ENCODE measurements at places on chromosomes 6 and 20.

DNA sequence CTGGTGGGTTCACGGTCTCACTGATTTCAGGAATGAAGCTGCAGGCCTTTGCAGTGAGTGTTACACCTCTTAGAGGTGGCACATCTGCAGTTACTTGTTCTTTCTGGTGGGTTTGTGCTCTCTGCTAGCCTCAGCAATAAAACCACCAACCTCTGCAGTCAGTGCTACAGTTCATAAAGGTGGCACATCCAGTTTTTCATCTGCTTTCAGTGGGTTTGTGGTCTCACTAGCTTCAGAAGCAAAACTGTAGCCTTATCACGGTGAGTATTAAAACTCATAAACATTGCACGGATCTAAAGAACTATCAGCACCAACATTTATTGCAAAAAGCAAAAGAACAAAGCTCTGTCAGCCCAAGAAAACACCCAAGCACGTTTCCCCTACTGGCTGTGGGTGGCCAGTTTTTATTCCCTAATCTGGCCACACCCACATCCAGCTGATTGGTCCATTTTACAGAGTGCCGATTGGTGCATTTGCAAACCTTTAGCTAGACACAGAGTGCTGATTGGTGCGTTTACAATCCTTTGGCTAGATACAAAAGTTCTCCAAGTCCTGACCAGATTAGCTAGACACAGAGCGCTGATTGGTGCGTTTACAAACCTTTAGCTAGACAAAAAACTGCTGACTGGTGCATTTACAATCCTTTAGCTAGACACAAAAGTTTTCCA, 3.4 kb upstream of the TMEM14C start:
- DNase-seq = no peak

GRCh38 chr20:11153819-11154218, 480.0 kb upstream of the JAG1 start:
- DNase-seq = no peak

DNA sequence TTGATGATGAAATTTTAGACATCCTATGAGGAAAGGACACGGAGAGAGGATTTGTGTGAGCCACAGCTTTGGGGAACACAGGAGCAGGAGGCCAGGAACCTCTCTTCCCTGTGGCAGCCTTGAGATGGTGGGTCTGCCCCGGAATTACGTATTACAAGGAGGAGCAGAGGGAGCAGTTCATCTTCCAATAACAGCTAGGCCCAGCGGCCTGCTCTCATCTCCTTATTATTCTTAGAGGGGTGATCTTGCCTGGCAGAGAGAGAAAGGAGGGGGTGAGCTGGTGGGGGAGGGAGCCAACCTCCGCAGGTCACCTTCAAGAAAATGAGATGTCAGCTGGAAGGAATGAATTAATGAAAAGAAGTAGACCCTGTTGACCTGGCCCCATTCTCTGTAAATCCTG, 305.8 kb downstream of the LRFN2 start:
- DNase-seq = no peak

- DNase-seq = no peak
Observed at GRCh38 chr6:106849676-106850332, 124.7 kb downstream of the CD24 start.

DNA sequence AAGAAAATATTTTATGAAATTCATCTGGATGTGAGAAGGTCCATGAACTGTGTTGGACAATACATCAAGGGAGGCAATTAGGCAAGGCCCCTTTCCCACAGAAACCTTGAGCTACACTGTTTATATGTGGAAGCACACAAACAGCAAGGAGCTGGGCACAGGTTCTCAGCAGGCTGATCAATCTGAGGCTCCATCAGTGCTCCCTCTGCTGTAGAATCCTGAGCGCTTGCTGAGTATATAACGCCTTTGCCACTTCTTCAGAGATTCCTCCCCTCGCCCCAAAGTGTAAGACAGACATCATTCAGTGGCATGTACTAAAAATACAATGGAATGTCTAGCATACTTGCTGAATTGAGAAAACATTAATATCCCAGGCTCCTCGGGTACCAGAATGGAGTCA, 146.9 kb downstream of the PRKN start:
- no peak for DNase-seq

- no peak for DNase-seq
Observed at GRCh38 chr20:58448958-58449357, 59.9 kb downstream of the VAPB start.

DNA sequence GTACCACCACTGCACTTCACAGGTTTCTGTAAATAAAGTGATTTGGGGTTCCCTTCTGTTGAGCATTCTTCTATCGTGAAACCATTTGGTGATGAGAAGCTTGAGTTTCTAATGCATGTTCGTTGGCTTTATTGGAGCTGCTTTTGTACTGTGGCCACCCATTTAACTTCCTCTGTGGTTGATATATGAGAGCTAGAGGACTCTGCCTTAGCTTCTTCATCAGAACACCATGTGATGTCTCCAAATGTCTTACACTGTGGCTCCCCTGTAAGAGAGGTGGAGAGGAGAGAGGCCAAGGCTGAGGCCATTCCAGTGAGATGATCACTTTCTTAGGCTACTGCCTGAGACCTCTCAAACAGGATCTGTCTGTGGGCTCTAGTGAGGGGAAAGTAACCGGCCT, 114.5 kb downstream of the SLC16A10 start:
- no peak for DNase-seq

GRCh38 chr6:106866875-106867658, 107.5 kb downstream of the CD24 start:
- no peak for DNase-seq

DNA sequence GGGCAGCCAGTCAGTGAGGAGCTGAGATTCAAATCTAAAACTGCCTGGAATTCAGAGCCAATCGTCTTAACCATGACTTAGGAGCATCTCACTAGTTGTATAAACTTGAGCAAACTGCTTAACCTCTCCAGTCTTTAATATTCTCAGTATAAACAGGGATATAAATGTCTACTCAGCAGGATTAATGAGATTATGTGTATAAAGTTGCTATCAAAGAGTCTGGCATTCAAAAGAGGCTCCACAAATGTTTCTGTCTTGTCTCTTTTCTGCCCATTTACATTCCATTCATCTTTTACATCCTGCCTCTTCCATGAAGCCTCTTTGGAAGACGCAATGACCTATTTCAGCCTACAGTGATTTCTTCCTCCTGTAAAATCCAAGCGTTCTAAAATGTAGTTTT, 66.9 kb downstream of the BLOC1S5 start:
- no peak for DNase-seq

- DNase-seq = no peak
Observed at GRCh38 chr20:24619212-24619611, 149.8 kb downstream of the SYNDIG1 start.

GRCh38 chr6:38714239-38715015, 684 bp upstream of the DNAH8 start:
- no peak for DNase-seq

DNA sequence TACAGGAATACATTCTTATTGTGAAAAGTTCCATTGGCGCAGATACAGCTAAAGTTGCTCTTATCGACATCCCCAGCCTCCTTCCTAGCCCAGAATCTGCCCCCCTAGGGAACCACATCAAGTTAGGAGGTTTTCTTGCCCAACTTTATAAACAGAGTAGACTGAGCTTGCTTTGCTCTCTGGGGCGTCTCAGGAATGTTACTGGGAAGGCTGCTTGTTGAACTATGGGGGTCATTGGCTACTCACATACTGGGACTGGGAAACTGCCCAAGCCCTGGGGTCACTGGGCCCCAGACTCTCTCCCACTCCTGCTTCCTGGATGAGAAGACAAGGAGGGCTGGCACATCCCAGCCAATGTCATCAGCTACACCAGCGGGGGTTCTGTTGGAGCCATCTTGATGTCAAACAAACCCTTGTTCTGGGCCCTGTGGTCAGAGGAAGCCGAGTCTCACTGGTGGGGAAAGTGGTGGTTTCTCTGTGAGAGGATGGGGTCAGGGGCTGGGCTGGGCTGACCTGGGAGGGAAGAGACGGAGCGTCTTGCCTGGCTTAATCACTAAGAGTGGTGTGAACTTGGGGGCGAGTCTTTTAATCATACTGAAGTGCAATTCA, 26.0 kb downstream of the BPIFB4 start:
- no peak for DNase-seq

Measured in hypothalamus (tissue), 51 donors.